Activated CD4-positive, CD25-positive, alpha-beta regulatory T cell (primary cell): ENCODE measurements at places on chromosomes 5 and 9.

DNA sequence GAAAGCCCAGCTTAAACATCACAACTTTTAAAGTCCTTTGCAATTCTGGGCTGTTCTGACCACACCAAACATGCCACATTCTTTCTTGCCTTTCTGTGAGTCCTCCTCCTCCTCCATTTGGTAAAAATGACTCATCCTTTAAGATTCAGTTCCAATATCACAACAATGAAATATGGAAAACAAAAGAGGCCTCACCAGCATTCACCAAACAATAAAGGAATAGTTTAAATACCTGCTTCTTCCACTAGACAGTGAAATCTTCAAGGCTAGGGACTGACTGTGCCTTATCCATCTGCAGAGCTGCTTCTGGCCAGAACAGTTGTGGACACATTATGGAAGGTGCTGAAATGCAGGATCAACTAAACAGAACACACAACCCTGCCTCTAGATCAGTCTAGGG lies 36.0 kb downstream of the NR6A1 start:
- no peak for DNase-seq

- DNase-seq: no peak
Observed at GRCh38 chr5:117315170-117315569, 740.5 kb upstream of the SEMA6A start.

DNA sequence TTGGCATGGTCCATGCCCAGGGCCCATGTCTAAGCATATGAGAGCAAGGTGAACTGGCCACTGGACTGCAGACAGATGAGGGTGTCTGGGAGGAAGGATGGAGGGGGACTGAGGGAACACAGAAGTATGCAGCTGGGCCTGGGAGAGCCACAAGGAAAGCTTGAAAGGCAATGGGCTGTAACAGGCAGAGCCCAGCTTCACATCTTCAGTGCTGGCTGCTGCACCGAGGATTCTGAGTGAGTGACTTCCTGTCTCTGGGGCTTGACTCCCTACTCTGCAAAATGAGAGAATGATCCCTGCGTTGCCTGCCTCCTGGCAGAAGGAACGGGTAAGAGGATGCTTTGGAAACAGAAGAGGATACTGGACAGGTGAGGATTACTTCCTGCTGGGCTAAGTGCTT lies 29.0 kb downstream of the COL15A1 start:
- no peak for DNase-seq

DNA sequence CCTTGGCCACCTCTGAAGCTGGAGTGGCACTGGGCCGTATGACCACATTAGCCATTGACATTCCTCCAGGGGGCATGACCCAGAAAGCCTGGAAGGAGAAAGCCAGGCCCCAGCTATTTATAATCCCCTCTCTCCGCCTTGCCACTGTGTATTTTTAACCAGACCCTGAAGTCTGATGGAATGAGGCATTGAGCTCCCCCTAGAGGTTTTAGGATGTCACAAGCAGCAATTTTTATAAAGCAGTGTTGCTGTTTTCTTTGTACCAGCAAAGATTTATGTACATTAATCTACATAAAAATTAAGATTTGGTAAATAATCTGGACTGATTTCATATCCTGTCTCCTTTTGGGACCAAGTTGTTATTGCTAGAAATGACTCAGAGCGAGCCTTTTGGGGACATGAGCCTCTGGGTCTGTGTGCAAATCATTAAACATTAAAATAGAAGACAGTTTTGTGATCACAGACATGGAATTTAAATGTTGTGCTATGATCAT lies 127.1 kb downstream of the TRIO start:
- no peak for DNase-seq

- DNase-seq: no peak
Observed at GRCh38 chr9:128103589-128103962, 24.0 kb downstream of the PTGES2 start.

DNA sequence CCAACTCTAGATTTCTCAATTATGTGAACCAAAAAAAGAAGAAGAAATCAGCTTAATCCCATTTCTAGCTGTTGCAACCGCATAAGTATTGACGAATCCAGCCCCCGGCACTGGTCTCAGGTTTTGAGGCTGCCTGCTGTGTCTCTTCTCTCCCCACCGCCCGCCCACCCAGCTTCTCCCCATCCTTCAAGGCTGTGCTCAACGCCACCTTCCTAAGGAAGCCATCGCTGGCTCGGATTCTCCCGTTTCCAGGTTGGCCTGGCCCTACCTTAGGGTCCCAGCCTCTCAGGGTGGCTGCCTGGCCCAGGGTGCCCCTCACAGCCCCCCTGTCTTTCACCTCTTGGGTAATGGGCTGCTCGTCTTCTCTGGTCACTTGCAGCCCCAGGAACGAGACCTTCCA lies 77.8 kb downstream of the HRH2 start:
- no peak for DNase-seq

- no peak for DNase-seq
Observed at GRCh38 chr5:80172067-80172695, 83.7 kb downstream of the SERINC5 start.
